GM23338 (cell line): ENCODE measurements at places on chromosomes 12 and 14. TPM values are rescaled to one million over a fixed set of nuclear protein-coding genes. Genes with fewer than 3 reads are reported as not detected.
A peak's percentile ranks its signal among the peaks of the same experiment; 100 is the strongest.

DNA sequence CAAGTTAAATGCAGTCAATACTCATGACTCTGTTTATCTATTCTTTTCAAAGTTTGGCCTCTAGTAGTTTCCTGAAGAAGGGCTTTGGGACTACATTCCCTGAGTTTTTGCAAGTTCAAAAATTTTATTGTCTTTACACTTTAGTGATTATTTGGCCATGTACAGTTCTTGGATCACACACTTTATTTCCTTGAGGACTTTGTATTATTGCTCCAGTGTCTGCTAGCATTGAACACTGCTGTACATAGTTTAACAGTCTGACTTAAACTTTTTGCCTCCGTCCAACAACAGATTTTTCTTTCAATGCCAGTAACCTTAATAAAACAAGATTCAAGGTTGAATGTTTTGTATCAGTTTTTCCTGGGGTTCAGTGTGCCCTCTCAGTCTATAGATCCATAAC lies 132.3 kb downstream of the DERA start:
- no peak for DNase-seq

Gene DACT1
- 23.6 and 26.6 TPM in 2 replicates for total RNA-seq

Gene PTPN21
- 5.2 and 5.6 TPM in 2 replicates for total RNA-seq

- DNase-seq = no peak
Measured at GRCh38 chr14:39739796-39740195, 307.6 kb upstream of the FBXO33 start.

DNA sequence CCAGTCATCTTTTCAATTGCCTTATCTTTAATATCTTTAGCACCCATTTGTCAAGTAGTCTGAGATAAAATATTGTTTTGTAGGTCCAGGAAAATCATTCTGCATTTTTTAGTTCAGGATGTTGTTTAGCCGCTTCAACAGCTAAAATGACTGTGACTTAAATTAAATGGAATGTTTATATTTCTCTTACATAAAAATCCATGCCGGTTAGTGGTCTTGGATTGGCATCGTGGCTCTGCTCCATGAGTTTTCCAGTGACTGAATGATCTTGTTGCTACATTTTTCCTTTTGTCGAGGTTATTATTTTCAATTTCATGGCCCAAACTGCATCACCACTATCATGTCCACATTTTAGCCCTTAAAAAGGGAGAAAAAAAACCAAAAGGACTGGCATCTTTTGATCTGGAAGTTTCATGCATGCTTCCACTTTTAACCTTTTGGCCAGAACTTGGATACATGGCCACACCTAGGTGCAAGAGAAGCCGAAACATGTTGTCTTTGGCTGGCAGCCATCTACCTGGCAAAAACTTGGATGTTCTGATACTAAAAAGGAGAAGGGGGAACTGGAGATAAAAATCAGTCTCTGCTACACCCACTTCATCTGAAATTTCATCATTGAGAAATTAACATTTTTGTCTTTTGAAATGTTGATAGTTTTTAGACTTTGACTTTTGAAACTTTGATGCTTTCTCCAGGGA lies 142.4 kb downstream of the OTOGL start:
- DNase-seq = no peak

Gene P2RX7
- total RNA-seq = 0.24 and 0.74 TPM in 2 replicates

Gene OR6C6
- total RNA-seq = not detected in 2 replicates

Gene WASHC3
- total RNA-seq = 6.6 and 7.5 TPM in 2 replicates

Gene DNAL1
- total RNA-seq = 7.6 and 10.6 TPM in 2 replicates

DNA sequence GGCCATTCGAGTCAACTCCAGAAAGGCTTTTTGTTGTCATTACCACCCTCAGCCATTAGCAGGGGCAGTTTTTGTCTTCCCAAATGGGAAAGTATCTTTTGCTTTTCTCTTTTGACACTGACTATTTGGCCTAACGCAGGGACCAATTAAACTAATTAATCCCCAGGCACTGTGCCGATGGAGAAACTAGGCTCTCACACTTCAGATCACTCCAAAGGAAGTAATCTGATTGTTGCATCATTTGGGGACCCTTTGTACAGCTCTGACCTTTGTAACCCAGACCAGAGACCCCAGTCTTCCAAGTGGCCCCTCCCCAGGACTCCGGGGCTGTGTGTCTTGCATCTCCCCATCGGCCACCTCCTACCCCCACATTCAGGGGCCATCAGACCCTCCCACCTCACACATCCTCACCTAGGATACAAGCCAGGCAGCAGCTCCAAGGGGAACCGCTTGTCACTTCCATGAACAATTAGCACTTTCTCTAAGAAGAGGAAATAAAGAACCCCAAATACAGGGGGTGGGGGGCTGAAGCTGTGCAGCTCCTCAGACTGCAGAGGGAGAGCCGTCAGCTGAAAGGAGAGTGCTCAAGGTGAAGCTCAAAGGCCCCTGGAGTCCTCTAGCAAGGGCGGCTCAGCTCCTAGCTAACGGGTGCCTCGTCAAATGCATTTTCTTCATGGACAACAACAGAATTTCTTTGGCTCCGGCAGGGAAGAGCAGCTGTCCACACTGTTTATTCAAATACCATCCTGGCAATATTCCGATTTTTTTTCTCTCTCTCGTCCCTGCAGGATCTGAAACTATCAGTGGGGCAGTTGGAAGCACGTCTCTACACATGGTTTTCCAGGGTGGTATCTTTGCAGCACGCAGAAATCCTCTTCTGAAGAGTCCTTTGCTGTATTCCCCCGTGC lies 64.3 kb upstream of the DIO3 start:
- DNase-seq = no peak

DNA sequence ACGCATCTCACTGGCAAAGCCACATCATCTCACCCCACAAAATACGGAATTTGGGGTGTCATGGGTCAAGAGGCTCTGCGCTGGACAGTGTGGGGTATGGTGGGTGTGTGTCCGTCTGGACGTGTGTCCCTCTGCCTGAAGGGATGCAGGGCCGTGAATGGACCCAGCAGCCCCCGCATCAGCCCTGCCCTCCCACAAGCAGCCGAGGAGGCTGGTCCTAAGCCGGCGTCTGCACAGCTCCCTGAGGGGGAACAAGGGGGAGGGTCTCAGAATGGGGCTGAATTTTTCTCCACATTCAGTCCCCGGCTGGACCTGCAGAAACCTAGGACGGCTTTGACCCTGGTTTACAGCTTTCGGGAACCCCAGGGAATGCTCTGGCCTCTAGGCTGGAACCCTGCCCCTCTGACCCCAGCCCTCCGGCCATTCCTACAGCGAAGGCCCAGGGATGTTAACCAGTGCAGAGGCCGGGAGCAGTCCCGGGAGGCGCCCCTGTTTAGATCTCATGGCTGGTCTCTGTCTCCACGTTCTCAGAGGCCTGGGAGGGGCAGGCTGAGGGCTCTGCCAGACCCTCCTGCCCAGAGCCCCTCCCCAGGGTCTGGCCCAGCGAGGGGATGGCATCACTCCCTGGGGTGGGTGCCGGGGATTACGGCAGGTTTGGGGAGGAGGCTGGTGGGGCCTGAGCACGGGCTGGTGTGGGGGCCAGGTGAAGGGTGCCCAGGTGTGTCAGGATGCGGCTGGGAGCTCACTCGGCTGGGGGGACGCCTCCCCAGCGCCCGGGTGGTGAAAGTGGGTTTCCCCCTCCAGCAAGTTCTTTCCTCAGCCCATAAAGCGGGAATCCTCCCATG lies 156.5 kb upstream of the C14orf180 start:
- DNase-seq = no peak

DNA sequence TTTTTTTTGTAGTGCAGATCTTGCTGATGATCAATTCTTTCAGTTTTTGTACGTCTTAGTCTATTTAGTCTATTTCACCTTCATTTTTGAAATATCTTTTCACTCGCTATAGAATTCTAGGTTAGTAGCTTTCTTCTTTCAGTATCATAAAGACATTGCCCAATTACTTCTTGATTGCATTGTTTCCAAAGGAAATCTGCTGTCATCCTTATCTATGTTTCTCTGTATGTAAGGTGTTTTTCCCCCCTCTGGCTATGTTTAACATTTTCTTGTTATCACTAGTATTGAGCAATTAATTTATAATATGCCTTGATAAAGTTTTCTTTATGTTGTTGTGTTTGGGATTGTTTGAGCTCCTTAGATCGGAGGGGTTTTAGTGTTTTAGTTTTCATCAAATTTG lies 171.9 kb downstream of the BMP4 start:
- no peak for DNase-seq

DNA sequence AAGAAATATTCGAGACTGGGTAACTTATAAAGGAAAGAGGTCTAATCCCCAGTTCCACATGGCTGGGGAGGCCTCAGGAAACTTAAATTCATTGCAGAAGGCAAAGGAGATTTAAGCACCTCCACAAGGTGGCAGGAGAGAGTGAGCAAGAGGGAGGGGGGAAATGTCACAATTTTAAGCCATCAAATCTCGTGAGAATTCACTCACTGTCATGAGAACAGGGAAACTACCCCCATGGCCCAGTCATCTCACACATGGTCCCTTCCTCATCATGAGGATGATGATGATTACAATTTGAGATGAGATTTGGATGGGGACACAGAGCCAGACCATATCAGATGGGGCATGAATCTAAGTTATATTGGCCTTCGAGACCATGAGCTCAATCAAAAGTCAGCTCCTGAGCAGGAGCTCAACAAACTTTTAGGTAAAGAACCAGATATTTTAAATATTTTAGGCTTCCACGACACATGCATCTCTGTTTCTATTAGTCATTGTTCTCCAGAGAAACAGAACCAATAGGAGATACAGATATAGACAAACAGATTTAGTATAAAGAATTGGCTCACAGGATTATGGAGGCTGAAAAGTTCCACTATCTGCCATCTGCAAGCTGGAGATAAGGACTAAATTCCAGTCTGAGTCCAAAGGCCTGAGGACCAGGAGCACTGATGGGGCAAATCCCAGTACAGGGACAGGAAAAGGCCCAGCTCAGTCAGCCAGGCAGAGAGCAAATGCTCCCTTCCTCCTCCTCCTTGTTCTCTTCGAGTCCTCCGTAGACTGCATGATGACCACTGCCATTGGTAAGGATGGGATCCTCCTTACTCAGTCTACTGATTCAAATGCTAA lies 24.9 kb downstream of the DGLUCY start:
- DNase-seq = peak; percentile 80

- DNase-seq = peak; percentile 95
Measured at GRCh38 chr14:94423453-94424056, 29.0 kb downstream of the SERPINA11 start.

GRCh38 chr12:104131609-104132008 lies 6.4 kb downstream of the NFYB start:
- DNase-seq = no peak

Gene PITPNM2
- 1.9 and 3.0 TPM in 2 replicates for total RNA-seq

Gene RNASE3
- total RNA-seq = not detected in 2 replicates

DNA sequence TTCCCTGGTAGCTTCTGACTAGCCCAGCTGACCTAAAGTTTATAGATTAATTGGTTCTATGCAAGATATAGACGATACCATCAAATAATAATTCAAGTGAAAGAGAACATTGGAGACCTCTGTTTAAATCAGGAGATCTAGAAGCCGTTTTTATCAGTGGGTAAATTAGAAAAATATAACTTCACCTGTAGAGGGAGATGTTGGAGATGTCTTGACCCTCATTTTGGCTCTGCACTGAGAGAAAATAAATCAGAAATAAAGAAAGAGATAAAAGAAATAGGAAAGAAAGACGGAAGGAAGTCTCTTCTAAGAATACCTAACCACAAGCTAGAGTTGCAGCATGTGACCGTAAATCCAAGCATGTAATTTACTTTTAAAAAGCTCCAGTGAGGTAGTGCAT lies 684.5 kb downstream of the C12orf50 start:
- peak; percentile 39 for DNase-seq

Gene CCDC59
- 52.2 and 65.2 TPM in 2 replicates for total RNA-seq

DNA sequence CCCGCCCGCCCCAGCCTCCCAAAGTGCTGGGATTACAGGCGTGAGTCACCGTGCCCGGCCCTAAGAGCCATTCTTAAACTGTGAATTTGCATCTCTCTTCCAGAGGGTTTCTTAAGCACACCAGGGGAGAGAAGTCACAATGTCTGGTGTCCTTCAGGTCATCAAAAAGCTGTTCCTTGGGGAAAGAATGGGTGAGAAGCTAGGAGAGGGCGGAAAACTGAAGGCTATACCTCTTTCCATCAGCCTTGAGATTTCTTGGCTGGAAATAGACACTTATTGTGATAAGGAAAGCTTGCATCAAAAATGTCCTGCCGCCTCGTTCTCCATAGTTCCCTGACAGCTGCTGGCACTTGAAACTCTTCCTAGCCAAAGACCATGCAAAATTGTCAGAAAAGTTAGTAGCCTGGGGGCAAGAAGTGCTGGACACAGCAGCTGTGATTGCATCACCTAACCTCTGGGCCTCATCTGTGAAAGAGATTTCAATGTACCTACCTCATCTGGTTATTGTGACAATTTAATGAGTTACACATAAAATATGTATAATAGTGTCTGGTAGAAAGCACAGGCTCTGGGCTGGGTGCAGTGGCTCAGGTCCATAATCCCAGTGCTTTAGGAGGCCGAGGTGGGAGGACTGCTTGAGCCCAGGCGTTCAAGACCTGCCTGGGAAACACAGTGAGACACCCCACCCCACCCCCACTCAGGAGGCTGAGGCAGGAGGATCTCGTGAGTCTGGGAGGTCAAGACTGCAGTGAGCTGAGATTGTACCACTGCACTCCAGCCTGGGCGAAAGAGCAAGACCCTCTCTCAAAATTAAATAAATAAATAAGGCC lies 9.7 kb upstream of the UBC start:
- DNase-seq = peak; percentile 74

Gene PHETA1
- total RNA-seq = 12.9 and 15.4 TPM in 2 replicates

GRCh38 chr14:83838226-83838625 lies 1691.7 kb upstream of the FLRT2 start:
- no peak for DNase-seq

- peak; percentile 77 for DNase-seq
Measured at GRCh38 chr14:99502989-99503421, 21.8 kb downstream of the CCNK start.

Gene ADAM21
- total RNA-seq = not detected in 2 replicates

Gene NOVA1
- 8.1 and 10.9 TPM in 2 replicates for total RNA-seq

DNA sequence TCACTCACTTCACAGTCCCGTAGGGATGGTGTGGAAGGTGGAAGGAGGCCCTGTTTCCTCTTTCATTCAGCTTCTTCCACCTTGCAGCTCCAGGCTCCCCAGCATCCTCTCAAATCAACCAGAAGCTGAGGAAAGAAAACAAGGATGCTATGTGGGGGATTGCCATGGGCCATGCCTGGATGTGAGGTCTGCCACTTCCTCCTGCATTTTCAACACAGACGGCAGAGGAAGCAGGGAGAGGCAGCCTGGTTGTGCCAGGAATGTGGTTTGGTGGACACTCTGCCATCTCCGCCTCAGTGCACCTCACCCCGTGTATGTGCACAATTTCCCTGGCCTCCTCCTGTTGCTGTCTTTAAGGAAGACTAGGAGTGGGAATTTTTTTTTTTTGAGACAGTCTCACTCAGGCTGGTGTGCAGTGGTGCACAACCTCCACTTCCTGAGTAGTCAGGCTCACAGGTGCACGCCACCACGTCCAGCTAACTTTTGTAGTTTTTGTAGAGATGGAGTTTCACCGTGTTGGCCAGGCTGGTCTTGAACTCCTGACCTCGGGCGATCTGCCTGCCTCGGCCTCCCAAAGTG lies 99.2 kb downstream of the SLC15A4 start:
- no peak for DNase-seq

- no peak for DNase-seq
Measured at GRCh38 chr12:75722714-75723200, 211.3 kb upstream of the KRR1 start.

- no peak for DNase-seq
Measured at GRCh38 chr12:79938843-79939242, 3.9 kb upstream of the PPP1R12A start.
